ENCODE measurements at places on chromosomes 7 and 10. TPM values are rescaled to one million over a fixed set of nuclear protein-coding genes. Genes with fewer than 3 reads are reported as not detected.

Gene DHX32
- total RNA-seq, result 21.2 TPM

GRCh38 chr7:20264623-20265022, 47.4 kb upstream of the MACC1 start:
- no peaks in the 10 kb centered on the region for H3K36me3 ChIP-seq
- no peak overlapping the region for H3K4me3 ChIP-seq
- no peak overlapping the region for H3K27ac ChIP-seq
- DNase-seq, result no peak

DNA sequence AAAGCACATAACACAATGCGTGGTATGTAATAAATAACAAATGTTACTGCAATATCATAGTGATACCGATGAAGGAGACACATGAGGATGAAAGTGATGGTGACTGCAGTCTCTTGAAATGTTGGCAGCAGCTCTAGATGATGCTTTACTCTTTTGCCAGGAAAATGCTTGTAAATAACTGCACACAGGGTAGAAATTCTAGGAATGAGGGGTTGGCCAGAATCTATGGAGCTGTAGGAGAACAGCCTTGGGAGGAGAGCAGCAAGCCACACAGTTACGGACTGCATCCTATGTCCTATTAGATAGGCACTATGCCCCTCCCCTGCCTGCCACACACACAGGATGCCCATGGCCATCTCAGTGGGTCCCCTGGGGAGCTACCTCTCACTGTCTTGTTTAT, 97.6 kb upstream of the GSDME start:
- H3K36me3 ChIP-seq, result no peaks in the 10 kb centered on the region
- peaks cover 6% of the 10 kb centered on the region for H3K4me1 ChIP-seq
- H3K27ac ChIP-seq, result no peak overlapping the region
- no peak for DNase-seq
- no peak overlapping the region for H3K4me3 ChIP-seq

- no peak for DNase-seq
- H3K4me1 ChIP-seq, result no peaks in the 10 kb centered on the region
- H3K27me3 ChIP-seq, result no peaks in the 10 kb centered on the region
These were observed 25.5 kb downstream of the C10orf105 start for GRCh38 chr10:71694039-71694501.

GRCh38 chr10:78433766-78434535, 400.3 kb downstream of the RPS24 start:
- peak; percentile 55 for DNase-seq
- peak overlapping the region; percentile 37 for H3K27ac ChIP-seq
- no peaks in the 10 kb centered on the region for H3K36me3 ChIP-seq
- no peak overlapping the region for H3K4me3 ChIP-seq
- no peaks in the 10 kb centered on the region for H3K27me3 ChIP-seq

GRCh38 chr10:63520500-63521415, at the start of gene REEP3:
Gene REEP3 (plus strand): TSS chr10:63521401. CDS start chr10:63521546, 145 bp downstream.
- H3K27ac ChIP-seq, result peak within 1 kb of the TSS; percentile 98
- H3K36me3 ChIP-seq, result no peaks in the 10 kb centered on the region
- DNase-seq, result peak; percentile 81

DNA sequence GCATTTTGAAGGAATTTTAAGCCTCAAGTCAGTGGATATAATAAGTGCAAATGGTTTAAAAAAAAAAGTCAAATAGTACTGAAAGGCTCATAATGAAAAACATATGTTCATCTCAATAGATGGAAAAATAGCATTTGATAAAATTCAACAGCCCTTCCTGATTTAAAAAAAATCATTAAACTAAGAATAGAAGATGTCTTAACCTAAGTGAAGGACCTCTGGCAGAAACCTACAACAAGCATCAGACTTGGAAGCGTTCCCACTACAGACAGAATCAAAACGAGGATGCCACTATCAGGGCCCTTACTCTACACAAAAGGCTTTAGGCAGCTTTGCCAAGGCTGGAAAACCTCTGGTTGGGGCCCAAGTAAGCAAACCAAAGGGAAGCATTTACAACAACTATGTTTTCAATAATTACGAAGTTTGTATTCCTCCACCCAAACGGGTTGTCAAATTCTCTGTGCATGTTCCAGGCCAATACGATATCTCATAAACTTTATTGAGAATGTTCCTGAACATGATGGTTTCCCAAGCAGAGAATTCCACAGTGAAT, 45.1 kb downstream of the CYTH3 start:
- DNase-seq, result no peak
- H3K27ac ChIP-seq, result peak overlapping the region; percentile 65

All from sigmoid colon (tissue), 7 donors.